Spleen (tissue), 13 donors: ENCODE measurements at places on chromosomes 3 and 15.

DNA sequence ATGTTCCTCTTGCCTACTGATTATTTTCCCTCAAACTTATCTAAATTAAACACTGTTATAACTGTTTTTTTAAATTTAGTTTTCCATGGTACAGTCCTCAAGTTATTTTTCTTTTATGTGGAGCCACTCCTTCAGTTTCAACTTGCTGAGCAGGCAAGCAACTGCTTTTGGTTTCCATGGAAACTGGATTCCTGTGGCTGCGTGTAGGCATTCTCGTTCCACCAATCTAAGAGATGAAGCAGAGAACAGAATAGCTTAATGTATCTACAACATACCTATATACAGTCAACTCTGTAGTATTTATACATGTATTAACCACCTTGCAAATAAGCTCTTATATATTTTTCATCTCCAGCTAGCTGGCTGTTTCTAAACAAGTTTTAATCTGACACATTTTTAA, 25.8 kb upstream of the ANXA2 start:
- no peak for DNase-seq

DNA sequence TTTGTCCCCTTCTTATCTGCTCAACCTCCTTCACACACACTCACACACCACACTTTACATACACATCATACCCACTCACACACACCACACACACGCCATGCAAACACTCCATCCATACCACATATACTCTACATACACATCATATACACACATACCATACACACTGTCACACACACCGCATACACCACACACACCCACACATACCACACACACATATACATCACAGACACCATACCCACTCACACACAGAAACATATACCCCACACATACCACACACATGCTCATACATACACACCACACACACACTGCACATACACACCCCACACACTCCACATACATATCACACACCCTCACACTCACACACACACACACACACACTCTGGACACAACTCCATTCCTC, 54.3 kb upstream of the ACP3 start:
- no peak for DNase-seq

- no peak for DNase-seq
These were observed 31.5 kb upstream of the TM4SF4 start for GRCh38 chr3:149442851-149443544.

DNA sequence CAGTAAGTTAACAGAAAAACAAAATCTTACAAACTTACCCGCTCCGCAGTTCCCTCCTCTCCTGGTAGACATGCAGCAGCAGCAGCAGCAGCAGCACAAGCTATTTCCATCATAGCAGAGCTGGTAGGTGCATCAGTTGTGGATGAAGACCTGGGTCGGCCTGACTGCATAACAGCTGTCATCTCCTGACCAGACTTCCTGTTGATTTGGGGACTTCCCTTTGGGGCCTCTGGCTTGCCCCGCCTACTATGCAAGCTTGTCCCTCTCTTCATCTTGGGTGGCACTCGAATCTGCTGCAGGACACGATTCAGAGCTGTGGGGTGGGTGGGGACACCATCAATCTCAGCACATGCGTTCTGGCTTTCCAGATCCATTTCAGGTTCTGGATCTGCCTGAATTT, 65.7 kb downstream of the TMCC1 start:
- peak; percentile 84 for DNase-seq

DNA sequence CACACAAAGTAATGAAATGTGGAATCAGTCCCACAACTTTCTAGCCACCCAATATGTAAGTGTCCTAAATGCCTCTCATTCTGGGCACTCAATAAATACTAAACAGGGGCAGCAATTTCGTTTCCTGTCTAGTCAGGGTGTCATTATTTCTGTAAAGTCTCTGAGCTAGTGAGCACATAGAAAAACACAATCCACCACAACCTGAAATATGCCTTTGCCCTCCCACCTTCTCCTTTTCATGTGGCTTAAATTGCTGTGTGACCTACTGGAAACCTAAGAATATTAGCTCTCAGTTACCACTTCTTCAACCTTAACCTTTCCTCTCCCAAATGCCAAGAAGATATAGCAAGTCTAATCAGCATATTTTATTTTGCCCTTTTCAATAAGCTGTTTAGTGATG, 456.3 kb upstream of the KCNMB2 start:
- no peak for DNase-seq

- DNase-seq: no peak
These were observed 277.1 kb upstream of the MEIS2 start for GRCh38 chr15:37377428-37377827.

- no peak for DNase-seq
These were observed 4.7 kb downstream of the ITPR1 start for GRCh38 chr3:4497843-4498324.
